ENCODE measurements at places on chromosomes 6 and 20.
A peak's percentile ranks its signal among the peaks of the same experiment; 100 is the strongest.

DNA sequence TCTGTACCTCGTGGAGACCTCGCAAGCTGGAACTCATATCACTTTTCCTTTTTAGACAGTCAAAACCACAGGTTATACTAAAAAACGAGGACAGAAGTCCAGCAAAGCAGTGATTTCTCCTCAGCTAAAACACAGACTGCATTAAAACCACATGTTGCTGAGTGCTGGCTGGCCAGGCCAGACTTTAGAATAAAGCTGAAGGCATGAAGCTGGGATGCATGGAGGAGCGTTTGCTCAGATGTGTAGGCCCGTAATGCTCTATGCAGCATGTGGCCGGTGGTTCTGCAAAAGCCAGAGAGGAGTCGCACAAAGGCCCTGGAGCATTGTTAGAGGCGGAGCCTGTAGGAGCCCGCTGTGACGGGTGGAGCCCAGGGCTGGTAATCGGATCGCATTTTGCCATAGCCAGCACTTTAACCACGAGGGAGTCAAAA, 83.6 kb downstream of the SMOC2 start:
- DNase-seq = no peak

- no peak for DNase-seq
Measured at GRCh38 chr6:139635401-139636130, 261.1 kb upstream of the CITED2 start.

DNA sequence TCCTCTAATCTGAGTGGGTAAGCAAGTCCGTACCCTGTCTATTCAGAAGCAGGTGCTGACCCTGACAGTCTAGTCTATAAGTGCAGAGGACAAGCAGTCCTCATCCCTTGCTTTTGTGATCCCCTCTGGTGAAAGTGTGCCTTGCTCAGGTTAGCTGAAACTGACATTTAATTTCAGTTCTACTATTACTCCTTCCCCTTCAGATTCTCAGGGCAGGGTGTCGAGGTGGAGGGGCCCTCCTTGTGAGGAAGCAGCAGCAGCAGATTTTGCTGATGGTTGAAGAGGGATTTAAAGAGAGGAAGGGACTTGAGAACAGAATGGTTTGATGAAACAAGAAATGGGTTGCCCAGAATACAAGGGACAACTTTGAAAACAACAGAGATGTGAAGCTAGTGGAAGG, 309.3 kb downstream of the CLIC5 start:
- DNase-seq = no peak

GRCh38 chr6:115767931-115768330, 292.8 kb downstream of the FRK start:
- DNase-seq = no peak

GRCh38 chr20:44182135-44182765, 4.7 kb downstream of the JPH2 start:
- no peak for DNase-seq

DNA sequence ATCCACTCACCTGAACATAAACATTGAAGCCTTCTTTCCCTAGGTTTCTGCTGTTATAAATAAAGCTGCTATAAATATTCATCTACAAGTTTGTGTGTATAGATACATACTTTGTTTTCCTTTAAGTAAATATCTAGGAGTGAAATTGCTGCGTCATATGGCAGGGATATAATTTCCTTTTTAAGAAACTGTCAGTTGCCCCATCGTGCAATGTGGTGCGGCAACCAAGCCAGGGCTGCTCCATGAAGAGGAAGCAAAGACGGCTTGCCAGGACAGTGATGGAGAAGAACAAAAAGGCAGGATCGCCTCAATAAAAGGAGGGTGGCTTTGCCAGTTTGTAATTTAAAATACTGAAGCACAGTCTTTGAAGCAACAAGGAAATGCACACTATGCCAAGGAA, 36.6 kb downstream of the CITED2 start:
- DNase-seq = no peak

- no peak for DNase-seq
Measured at GRCh38 chr20:35699957-35700624, 886 bp downstream of the ROMO1 start.

- no peak for DNase-seq
Measured at GRCh38 chr6:114523508-114523907, 180.7 kb upstream of the HS3ST5 start.

GRCh38 chr6:35787266-35788218, 6.7 kb downstream of the CLPSL1 start:
- DNase-seq = no peak

DNA sequence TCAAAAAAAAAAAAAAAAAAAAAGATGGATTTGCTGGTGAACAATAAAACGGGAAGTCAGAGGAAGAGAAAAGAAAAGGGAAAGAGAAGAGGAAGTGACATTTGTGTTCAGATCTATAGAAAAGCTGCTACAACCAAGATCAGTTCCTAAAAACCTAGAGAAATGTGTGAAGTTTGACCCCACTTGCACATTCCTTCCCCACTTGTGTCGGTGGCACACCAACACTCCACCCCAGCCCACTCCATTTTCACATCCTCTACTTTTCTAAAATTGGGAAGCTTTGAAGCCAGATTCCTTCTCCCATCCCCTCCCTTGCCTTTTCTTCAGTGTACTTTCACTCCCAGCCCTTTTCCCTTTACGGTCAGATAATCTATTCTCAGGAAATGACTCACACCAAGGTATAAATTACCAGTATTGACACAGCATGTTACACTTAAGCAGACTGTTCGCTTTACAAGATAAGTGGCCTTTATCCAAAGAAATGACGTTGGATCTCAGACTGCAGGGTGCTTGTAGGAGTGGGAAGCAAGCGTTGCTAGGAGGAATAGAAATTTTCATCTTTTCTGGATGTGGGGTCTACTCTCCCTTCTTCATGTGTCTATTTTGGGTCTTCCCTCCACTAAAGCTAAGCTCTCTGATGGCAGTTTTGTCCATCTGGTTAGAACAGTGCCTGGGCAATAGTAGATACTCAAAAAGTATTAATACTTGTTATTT, 92.5 kb upstream of the ADGRF1 start:
- DNase-seq = no peak

DNA sequence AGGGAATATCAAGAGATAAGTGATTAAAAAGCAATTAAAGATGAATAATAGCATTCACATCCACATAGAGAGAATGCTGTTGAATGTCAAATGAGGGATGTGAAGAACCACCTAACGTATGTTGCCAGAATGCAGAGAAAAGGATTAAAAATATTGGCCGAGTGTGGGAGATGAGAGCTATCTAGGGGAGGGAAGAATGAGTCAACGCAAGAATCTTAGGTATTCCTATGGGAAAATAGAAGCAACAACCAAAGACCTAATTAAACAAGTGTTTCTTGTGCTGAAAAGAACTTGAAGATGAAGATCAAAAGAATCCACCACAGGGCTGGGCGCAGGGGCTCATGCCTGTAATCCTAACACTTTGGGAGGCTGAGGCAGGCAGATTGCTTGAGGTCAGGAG, 12.2 kb upstream of the RSPH3 start:
- DNase-seq = no peak

- no peak for DNase-seq
Measured at GRCh38 chr20:12914804-12915203, 94.0 kb upstream of the SPTLC3 start.

- no peak for DNase-seq
Measured at GRCh38 chr20:50353289-50353961, 156.8 kb upstream of the PTPN1 start.

- peak; percentile 71 for DNase-seq
Measured at GRCh38 chr6:2853769-2854395, 12.2 kb upstream of the SERPINB1 start.

GRCh38 chr6:14716499-14717146, 529.2 kb upstream of the JARID2 start:
- DNase-seq = no peak

DNA sequence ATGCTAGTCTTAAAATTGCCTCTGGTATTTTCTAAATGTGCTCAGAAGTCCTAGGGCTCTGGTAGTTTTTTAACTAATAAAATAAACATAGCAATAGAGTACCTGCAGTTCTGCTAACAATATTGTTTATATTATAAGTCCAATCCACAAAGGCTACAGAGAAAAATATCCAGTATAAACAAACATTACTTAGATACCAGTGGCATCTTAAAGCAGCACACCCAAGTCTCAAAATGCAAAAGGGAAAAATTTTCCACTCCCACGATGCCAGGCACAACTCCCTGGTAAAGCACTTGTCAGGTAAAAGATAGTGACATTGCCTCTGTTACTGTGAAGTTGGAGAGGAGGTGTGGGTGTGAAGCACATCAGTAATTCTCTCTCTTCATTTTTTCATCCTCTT, 123.3 kb downstream of the OGFRL1 start:
- no peak for DNase-seq

DNA sequence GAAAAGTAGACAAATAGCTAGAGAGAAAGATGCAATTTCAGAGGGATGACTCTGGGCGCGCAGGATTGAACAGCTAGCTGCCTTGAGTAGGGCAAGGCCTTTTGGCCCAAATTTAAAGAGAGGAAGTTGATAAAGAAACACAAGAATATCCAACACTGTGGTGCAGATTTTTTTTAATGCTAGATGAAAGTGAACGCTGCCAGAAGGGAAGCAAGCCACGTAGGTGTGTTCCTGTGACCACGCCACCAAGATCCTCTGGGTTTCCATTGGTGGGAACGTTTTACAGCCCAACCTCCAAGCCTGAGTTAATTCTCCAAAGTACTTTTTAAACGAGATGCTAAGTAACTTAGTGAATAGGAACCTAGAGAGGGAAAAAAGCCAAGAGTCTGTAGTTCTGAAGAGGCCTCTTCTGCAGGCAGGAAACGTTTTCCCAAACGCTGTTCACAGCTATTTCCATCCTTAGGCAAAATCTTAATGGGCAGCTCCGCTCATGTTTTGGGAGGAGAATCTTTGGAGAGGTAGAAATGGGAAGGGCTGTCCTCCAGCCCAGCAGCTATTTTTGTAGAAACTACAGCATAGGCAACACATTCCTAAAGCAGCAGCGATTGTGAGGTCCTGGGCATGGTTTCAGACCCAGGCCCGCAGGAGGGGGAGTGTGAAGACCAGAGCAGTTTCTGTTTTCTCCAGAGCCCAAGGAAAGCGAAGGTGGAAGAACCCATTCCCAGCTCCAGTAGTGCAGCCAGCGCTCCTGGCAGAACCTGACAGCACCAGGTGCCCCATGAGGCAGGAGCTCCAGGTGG, 8.2 kb downstream of the LY86 start:
- no peak for DNase-seq

DNA sequence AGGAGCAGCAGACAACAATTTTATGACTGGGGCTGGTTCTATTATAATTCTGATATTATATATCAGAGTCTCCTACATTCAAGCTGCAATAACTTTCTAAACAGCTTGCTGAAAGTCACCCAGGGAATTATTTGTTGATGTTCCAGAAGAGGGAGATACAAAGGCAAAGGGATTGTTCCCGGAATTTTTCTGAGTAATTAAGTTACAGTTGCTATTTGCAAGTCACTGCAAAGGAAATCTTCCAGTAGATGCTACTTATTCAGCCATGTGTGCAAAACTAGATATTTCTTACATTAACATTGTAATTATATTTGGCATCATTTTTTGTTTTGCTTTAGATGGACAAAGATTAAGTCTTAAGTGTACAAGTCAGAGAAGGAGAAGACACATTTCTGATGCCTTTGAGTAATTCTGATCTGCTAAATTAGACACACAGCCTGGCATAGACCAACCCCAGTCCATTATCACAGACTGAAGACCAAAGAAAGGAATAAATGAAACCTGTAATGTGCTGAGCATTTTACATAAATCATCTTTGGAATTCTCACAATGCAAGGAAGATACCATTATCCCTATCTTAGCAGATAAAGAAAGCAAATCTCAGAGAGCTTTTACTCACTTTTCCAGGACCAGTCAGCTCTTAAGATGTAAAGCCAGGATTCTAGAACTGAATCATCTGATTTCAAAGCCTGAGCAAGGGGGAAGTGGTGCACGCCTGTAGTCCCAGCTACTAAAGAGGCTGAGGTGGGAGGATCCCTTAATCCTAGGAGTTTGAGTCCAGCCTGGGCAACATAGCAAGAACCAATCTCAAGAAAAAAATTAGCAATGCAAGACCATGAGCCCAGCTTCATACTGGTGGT, 62.6 kb upstream of the AKAP12 start:
- DNase-seq = no peak

- no peak for DNase-seq
Measured at GRCh38 chr6:83192456-83192855, 609 bp downstream of the PGM3 start.

- DNase-seq = no peak
Measured at GRCh38 chr6:146595972-146596731, 2.6 kb upstream of the ADGB start.

DNA sequence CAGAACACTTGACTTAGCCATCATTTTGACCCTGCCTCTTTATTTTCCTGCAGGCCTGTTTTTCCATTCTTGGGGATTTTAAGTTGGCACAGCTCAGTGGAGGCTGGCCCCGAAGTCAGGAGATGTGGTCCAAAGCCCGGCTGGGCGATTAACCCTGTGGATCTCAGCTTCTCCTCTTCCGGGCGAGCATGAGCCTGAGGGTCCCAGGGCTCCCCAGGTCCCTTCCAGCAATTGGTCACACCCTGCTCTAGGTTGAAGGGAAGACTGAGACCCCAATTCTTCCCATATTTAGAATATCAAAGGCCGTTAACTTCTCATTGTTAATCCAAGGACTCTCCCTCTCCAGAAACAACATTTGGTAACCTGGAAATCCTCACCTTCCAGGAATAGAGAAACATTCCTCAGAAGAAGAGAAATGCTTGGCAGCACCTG, 2.3 kb downstream of the THBS2 start:
- DNase-seq = no peak

DNA sequence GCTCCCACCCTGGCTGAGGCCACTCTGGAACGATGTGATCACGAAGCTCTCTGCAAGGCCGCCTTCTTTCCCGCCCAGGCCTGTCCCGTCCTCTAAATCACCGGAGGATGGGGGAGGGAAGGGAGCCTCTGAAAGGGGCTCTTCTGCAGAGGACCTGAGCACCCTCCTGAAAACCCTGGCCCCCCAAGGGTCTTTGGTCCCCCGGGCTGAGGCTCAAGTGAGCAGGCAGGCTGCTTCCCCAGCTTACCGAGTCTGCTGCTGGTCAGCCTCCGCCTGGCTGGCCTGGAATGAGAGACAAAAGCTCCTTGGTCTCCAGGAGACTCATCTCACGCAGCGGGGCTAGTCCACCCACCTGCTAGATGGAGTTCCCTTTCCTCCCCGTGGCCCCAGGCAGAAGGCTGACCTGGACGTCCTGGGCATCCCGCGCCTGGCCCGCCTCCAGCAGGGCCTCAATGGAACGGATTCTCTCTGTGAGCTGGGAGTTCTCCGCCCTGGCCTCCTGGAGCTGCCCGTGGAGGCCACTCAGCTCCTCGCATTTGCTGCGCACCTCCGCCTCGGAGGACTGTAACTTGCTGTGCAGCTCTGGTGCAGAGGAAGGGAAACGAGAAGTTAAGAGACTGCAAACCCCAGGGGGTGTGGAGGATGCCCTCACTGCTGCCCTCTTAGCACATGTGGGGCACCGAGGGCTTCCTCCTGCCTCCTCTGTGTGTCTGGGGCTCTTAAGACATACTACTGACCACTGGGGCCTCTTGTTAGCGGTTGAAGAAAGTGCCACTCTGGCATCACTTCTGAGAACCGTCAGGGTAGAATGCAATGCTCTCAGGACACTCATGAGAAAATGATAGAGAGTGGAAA, 54.7 kb downstream of the RRBP1 start:
- no peak for DNase-seq

- no peak for DNase-seq
Measured at GRCh38 chr20:57391439-57392301, 474 bp downstream of the RBM38 start.

GRCh38 chr6:160462116-160462515, 113.9 kb downstream of the SLC22A3 start:
- DNase-seq = no peak

All from T-helper 1 cell (primary cell).